Activated T-helper 2 cell treated with anti-CD3 and anti-CD28 coated beads, Interferon-gamma antibody, Interleukin-2, Interleukin-4, amounts not matched to agents 10 μg/mL and 5 μg/mL and 100 μg/mL, durations not matched to agents 14 hours and 24 hours and 36 hours (primary cell): ENCODE measurements at places on chromosomes 16 and 17.
A peak's percentile ranks its signal among the peaks of the same experiment; 100 is the strongest.

DNA sequence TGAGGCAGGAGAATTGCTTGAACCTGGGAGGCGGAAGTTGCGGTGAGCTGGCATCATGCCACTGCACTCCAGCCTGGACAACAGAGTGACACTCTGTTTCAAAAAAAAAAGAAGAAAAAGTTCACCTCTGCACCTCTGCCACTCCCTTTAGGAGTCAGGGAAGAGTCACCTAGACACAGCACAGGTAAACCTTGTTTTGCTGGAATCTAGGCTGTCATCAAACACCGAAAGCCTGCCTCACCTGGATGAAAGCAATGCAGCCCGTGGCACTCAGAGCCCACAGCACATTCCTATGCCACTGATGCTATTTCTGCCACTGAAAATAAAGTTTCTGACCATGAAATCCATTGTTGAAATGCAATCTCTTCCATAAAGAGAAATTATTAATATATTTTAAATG, 22.2 kb downstream of the CFAP52 start:
- DNase-seq: no peak

DNA sequence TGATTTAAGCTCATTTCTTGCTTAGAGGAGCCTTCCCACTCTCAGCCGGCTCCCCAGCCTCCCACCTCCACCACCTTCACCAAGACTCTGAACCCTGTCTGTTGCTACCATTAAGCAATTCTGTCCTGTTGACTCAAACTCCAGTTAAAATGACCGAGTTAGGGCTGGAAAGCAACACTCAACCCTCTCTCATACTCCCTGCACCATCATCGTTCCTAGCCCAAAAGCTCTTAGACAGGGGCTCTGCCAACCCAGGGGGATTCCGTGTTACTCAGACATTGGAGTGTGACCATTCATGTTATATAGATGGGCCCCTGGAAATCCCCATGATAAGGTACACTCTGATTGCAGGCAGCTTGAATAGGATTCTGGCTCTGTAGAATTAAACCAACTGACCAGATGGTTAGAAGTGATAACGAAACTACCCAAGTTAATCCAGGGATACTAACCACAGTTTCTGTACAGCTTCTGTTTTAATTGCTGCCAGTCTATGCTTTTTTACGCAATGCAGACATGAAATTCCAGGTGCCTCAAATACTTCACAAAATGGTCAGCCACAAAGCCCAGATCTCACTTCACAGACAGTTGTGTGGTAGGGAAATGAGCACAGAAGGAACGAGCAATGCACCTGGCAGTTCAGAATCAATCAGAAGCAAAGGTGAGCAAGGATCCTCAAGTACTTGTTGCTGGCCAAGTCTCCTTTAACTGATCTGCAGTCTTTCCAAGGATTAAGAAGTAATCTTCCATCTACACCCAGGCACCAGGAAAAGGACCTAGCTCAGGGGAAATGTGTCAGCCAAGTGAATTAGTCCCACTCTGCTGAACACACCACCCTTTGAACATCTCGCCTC, 2.1 kb downstream of the SSTR2 start:
- DNase-seq: no peak

- DNase-seq: no peak
Measured at GRCh38 chr16:12158428-12158827, 181.9 kb downstream of the SNX29 start.

GRCh38 chr16:86355531-86355930, 154.8 kb upstream of the FOXF1 start:
- DNase-seq: no peak

DNA sequence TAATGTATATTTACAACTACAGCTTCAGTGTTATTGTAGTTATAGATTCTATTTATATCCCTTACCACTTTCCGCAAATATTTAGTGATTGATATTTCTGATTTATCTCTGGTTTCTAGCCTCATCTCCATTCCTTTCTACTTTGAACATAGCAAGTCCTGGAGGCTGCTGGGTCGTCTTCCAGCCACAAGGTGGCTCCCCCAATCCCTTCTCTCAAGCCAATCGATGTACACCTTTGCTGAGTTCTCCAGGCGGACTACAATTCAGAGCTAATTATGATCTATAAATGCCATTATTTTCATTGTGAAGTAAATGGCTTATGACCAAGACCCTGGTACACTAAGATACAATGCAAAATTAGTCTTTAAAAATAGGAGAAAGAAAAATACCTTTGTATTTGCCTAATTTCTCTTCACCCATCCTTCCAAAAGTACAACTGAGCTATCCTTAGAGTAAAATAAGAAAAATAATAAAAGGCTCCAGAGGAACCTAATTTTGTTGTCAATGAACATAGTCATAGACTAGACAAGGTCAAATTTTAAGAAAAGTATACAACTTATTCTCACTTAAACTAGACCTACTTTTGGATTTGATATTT, 122.1 kb downstream of the SKAP1 start:
- DNase-seq: peak; percentile 29

- no peak for DNase-seq
Measured at GRCh38 chr16:57663917-57664661, 4.0 kb upstream of the ADGRG3 start.

DNA sequence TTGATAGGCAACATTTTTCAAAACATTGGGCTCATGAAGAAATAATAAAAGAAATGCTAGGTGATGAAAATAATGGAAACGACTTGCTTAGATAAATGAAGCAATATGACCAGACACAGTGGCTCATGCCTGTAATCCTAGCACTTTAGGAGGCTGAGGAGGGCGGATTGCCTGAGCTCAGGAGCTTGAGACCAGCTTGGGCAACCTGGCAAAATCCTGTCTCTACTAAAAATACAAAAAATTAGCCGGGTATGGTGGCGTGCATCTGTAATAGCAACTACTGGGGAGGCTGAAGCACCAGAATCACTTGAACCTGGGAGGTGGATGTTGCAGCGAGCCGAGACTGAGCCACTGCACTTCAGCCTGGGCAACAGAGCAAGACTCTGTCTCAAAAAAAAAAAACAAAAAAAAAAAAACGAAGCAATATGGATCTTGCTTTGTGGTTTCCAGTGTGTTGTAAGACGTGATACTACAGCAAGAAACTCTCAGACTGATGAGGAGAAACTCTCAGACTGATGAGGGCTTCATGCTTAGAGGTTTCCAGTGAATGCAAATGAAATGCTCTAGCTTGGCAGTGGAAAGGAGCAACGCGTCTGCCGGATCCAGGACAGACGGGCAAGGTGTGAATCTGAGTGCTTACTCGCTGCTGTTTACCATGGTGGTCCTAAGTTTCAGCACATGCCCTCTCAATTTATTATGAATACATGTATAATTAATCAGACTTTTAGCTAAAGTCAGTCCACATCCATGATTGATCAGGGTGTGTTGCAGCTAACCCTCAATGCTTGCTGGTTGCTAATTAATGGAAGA, 11.5 kb upstream of the IGF2BP1 start:
- DNase-seq: no peak

DNA sequence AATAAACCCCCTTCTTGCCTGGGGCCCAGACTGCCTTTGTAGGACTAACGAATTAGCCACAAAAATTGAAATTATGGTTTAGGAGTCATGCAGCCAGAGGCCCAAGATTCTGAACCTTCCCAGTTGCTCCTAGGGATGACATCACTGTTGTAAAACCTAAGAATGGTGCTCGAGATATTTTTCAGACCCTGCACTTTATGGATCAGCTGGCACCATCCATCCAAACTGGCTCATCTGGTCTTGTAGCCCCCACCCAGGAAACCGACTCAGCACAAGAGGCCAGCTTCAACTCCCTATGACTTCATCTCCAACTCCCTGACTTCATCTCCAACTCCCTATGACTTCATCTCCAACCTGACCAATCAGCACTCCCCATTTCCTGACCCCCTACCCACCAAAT, 10.9 kb upstream of the EVPL start:
- DNase-seq: no peak

GRCh38 chr17:19264681-19265080, 27.5 kb downstream of the EPN2 start:
- no peak for DNase-seq

- no peak for DNase-seq
Measured at GRCh38 chr16:84318091-84318975, 23.7 kb downstream of the WFDC1 start.

DNA sequence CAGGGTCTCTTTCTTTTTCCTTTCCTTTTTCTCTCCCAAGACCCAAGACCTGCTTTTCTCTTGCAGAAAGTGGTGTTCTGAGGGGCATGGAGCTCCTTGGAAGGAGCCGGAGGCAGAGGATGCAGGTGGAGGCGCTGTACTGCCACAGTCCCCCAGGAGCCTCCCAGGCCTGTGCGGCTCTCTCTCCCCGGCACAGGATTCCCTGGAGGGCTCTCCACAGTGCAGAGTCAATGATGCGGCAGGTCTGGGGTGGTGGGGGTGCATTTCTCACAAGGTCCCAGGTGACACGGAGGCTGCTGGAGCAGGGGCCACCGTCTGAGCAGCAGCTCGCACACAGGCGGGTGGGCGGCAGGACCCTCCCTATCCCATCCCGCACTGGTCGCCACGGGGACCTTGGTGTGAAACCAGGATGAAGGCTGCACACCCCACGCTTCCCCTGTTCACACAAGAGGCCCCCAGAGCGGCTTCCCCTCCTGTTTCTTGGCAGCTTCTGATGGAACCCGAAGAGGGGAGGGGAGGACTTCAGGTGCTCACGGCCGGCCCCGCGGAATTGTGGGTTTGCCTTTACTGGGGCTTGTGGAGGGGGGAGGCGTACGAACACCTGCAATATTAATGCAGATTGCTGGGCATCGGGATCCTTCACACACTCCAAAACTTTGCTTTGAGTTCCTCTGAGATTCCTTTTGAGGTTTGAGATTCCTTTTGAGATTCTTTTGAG, 186.9 kb downstream of the ENGASE start:
- DNase-seq: no peak

DNA sequence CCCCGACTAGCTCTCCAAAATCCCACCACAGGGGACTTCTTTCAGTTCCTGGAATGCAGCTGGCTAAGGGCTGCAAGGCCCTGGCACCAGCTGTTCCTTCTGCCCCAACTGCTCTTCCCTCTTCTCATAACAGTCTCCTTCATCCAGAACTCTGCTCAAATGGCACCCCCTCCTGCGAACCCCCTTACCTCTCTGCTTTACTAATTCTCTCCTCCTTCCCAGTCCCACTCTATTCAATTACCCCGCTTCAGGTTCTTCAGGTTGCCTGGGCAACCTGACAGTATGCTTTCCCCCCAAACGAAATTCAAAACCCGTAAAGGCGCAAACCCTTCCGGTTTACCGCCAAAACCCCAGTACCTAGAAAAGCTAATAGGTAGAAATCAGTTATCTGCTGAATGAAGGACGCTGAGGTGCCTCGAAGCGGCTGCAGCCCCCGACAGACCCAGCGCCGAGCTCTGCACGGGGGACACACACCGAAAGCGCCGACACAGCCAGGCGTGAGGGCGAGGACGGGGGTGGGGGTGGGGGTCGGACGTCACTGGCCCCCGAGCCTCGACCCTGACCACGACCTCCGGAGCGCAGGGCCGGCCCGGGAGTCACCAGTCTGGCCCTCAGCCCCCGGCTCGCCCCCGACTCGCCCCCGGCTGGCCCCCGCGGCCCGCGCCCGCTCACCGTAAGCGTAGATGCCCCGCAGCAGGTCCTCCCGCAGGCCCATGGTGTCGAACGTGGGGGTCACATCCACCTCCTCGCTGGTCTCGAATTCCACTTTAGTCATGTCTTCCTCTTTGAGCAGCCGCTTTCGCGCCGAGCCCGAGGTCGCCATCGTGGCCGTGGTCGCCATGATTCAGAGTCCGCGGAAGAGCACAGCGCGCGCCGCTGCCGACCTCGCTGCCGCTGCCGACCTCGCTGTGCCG, 550 bp downstream of the EIF4A3 start:
- DNase-seq: peak; percentile 28

GRCh38 chr16:73768786-73769203, 527.8 kb upstream of the PSMD7 start:
- no peak for DNase-seq

GRCh38 chr17:64506576-64507412, at the start of gene CEP95:
Gene CEP95, plus strand, starts transcription at chr17:64506977. Its CDS starts 121 bp downstream, at chr17:64507098.
- DNase-seq: peak; percentile 95

- no peak for DNase-seq
Measured at GRCh38 chr17:51372345-51373004, 112.1 kb downstream of the UTP18 start.

GRCh38 chr17:8997994-8998628, 23.2 kb upstream of the NTN1 start:
- peak; percentile 67 for DNase-seq

- no peak for DNase-seq
Measured at GRCh38 chr17:78468366-78468765, 89.9 kb downstream of the PGS1 start.

- no peak for DNase-seq
Measured at GRCh38 chr17:73947966-73948355, 255.5 kb upstream of the RPL38 start.

- DNase-seq: no peak
Measured at GRCh38 chr16:9869776-9870175, 312.5 kb downstream of the GRIN2A start.

GRCh38 chr16:57863434-57864160, 61.3 kb upstream of the KIFC3 start:
- DNase-seq: no peak

GRCh38 chr16:48101069-48101674, 54.6 kb downstream of the ABCC12 start:
- no peak for DNase-seq

DNA sequence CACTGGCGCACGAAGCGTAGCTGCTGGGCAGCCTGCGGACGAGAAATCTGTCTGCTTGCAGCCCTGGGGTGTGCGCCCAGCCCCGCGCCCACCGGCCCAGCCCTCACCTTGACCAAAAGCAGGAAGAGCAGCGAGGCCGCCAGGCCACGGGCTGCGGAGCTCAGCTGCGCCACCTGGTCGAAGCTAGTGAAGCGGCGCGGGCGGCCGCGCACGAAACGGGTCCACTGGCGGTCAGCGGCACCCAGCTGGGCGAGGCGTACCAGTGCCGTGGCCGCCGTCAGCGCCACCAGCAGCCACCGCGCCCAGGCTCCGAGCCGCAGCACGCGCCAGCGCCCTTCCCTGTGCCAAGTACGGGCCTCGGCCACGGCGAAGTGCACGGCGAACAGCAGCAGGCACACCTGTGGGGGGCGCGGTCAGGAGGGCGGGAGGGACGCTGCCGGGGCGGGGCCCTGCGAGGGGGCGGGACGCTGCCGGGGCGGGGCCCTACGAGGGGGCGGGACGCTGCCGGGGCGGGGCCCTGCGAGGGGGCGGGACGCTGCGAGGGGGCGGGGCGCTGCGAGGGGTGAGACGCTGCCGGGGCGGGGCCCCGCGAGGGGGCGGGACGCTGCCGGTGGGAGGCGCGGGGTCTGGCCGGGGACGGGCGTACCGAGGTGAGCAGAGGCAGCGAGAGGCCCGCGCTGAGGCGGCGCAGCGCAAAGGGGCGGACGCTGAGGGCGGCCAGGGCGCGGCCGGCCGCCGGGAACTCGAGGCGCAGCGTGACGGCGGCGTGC, 43.2 kb downstream of the TSC2 start:
- DNase-seq: no peak

GRCh38 chr16:83937922-83938885, 14.8 kb upstream of the OSGIN1 start:
- no peak for DNase-seq
